Suprapubic skin (tissue), 4 donors: ENCODE measurements at places on chromosomes 2 and 18. TPM values are rescaled to one million over a fixed set of nuclear protein-coding genes. Genes with fewer than 3 reads are reported as not detected.

Gene TMEM200C
- total RNA-seq, result 1.3 TPM

Gene SP140
- total RNA-seq, result 0.98 TPM

Gene GKN1
- total RNA-seq, result not detected

Gene CASP10
- 8.3 TPM for total RNA-seq

Gene MTLN
- total RNA-seq, result 34.2 TPM

Gene DOCK10
- 11.7 TPM for total RNA-seq

Gene RNF25
- total RNA-seq, result 19.0 TPM

Gene NT5DC4
- total RNA-seq, result not detected

Gene STAT4
- total RNA-seq, result 0.81 TPM

GRCh38 chr2:150153646-150154307 is 333.7 kb downstream of the RND3 start:
- no peak for DNase-seq

DNA sequence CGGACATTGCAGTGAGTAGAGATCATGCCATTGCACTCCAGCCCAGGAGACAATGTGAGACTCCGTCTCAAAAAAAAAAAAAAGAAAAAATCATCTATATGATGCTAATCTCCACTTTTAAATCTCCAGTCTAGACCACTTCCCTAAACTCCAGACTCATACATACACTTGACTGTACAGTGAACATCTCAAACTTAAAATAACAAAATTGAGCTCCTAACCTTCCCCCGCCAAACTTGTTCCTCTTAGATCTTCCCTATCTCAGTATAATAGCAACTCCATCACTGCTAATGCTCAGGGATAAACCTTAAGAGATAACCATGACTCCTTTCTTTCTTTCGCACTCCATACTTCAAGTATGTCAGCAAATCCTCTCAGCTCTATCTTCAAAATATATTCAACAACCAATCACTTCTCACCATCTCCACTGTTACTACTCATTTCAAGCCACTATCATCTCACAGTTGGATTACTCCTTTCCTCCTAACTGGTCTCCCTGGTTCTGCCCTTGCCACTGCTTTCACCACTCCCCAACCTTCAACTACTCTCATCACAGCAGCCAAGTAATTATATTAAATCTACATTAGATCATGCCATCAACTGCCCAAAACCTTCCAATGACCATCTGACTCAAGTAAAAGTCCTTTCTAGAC is 12.0 kb downstream of the MEMO1 start:
- DNase-seq, result no peak

- no peak for DNase-seq
Measured at GRCh38 chr2:65345631-65346030, 86.8 kb downstream of the SPRED2 start.

DNA sequence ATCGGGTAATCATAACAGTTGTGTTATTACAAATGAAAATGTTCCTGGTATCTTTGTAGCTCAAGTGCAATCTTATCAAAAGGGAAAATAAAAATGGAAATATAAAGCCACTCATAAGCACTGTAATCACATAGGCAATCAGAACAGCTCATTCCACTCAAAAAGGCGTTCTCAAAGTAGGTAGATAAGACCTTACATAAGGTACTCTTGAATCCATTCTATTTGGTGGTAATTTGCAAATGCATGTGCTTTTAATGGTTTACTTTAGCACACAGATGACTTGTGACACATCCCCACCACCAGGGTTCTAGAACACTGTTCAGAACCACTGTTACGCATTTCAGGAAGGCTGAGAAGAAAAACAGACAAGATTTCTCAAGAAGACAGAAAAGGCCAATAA is 86.7 kb upstream of the NARS1 start:
- no peak for DNase-seq

DNA sequence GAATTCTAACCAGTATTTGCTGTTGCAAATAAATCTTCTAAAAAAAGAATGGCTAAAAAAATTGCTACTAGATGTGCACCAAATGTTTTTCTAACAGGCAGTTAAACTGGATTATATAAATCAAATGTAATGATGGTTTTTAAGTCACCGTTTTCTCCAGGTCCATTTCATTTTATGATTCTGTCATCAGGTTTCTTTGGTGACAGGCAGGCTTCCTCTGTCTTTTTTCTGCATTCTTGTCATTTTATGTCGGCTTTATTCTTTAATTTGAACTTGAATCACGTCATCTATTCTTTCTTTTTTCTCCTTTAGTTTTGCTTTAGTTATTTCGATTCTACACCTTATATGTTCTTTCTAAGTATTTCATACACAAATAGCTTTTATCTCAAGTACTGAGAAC is 212.5 kb downstream of the SOCS6 start:
- no peak for DNase-seq

DNA sequence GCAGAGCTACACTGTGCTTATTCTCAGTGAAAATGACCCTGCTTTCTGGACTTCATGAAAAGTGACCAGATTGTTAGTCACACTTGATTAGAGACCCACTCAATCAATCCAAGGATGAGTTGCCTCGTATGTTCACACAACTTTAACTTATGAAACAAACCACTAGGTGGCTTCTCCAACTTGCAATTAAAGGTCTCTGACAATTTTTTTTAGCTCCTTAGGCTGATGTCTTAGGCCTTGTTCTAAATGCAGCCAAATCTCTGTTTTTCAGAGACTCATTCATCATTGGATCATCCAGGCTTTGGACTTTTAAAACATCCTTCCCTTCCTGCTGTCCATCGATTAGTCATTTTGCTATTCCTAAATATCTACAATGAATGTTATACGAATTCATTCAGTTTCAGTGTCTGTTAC is 63.4 kb downstream of the MREG start:
- no peak for DNase-seq

GRCh38 chr18:57209713-57210106 is 62.8 kb downstream of the BOD1L2 start:
- no peak for DNase-seq

DNA sequence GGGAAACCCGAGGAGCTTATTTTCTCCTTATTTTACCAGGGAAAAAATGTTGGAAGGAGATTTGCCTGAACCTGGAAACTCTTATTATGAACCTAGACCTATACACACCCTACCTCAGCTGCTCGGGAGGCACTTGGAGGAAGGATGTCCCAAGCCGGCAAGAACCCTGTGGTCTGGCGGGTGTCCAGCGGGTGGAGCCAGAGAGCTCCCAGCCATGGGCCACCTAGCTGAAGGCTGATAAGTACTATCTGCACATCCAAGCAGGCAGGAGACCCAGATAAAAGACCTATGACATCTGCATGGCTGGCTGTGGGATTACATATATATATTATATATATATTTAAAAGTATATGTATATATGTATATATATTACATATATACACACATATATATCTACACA is 1.1 kb upstream of the SLC14A1 start:
- no peak for DNase-seq

- DNase-seq, result no peak
Measured at GRCh38 chr18:489244-490023, 11.1 kb downstream of the COLEC12 start.

DNA sequence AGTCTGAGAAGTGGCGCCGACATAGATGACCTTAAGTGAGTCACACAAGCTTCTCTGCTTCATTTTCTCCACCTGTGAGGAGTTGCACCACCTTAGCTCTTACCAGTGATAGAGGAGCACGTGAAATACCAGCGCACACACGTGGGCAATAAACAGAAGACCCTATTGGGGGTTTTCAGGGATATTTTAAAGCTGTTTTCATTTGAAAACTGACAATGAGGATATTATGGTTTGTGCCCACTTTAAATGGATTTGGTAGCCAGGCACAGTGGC is 47.3 kb upstream of the FZD7 start:
- DNase-seq, result no peak

DNA sequence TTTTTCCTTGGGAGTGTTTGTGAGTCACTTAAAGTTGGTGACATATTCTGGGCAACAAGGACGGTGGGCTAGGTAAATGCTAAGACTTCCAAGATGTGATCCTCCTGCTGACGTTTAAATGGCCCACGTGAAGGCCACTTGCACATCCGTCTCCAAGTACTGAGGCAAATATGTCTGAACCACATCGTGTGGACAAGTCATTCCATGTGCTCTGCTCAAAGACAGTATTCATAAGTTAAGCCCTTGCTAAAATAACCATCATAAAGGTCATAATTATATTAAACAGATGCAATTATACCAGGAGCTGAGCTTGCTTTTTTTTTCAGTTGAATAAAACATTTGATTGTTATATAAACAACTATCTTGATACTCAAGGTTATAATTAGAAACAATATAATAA is 44.8 kb downstream of the SPP2 start:
- DNase-seq, result no peak

DNA sequence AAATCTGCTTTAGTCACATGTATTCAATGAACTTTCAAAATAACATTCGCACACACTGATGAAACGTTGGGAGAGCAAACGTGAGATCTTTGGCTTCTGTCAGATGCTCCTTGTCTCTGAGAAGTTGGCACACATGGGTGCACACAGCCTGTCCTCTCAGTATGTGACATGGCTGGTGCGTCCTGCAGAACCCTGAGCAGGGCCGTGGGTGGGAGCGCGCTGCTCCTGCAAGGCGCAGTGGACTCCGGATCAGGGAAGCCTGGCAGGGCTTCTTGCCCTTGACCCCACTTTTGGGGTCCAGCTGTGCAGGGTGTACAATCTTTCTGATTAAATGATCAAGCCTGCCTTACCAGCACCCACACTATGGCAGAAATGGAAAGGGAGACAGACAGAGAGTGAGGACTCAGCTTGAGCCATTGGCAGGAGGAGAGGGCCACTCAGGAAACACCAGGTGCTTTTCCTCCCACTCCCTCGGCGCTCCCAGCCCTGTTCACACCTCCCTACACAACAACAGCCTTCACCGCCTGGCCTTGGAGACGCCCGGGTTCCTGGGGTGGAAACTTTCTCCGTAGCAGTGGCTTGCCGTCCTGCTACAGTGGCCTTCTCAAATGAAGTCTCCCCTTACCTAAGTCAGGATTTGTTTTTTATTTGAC is 108.4 kb upstream of the SNTG2 start:
- DNase-seq, result no peak

- DNase-seq, result no peak
Measured at GRCh38 chr2:110126906-110127305, 11.3 kb upstream of the MALL start.

- no peak for DNase-seq
Measured at GRCh38 chr2:42127425-42128424, 41.4 kb upstream of the EML4 start.

DNA sequence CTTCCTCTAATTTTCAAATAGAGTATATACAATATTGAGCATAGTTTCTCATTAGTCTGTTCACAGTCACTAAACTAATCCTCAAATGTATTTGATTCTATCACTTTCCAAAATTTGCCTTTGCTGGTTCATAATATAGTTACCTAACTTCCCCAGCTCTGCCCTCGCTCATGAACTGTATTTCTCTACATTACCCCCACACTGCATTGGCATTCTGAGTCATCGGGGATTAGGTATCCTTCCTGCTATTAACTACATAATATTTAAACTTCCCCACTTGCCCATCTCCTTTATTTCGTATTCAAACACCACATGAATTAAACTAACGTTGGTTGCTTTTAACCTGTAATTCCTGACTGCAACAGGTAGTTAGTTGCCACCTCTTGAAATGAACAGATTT is 14.8 kb upstream of the CLASP1 start:
- no peak for DNase-seq

DNA sequence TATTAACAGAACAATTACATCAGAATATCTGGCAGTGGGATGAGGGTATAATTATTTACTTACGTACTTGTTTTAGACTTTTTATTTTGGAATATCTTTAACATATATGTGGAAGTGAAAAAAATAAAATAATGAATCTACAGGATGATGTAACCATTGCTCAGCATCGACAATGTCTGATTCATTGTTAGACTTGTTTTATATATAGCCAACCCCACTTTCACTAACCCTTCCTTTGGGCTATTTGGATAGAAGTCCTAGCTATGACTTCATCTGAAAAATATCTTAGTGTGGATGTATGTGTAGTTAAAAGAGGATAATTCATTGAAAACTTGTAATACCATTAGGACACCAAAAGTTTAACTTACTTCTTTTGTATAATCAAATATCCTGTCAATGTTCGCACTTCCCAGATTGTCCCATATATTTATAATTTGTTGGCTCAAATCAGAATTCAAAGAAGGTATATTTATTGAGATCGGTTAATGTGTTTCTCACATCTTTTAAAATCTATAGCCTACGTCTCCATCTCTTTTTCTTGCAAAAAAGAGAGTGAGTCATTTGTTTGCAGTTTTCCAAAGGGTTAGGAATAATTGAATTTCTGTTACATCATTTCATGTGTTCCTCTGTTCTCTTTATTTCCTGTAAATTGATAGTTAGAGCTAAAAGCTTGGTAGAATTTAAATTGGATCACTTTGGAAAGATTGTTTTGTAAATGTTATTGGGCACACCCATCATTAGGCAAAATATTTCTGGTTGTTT is 506.1 kb upstream of the FAM98A start:
- DNase-seq, result no peak
